ENCODE measurements at places on chromosomes 6 and 20.

DNA sequence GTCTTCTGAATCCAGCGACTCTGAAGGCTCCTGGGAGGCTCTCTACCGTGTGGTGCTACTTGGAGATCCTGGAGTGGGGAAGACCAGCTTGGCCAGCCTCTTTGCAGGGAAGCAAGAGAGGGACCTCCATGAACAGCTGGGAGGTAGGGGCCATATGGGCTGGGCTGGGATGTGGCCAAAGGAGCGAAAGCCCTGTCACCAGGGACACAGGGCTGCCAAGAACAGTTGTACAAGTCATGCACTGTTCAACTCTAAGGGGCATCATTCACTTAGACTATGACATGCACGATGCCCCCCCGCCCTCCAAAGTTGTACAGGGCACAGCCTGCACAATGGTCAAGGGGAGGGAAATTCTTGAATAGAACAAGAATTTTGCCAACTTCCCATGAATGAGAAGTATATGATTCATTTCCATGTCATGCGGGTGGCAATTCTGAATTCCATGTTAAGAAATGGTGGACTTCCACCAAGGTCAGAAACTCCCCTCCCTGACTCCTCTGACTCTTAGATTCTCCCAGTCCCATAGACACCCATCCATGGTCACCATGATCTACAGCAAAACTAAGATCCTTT lies 1.6 kb downstream of the REM1 start:
- DNase-seq: no peak

DNA sequence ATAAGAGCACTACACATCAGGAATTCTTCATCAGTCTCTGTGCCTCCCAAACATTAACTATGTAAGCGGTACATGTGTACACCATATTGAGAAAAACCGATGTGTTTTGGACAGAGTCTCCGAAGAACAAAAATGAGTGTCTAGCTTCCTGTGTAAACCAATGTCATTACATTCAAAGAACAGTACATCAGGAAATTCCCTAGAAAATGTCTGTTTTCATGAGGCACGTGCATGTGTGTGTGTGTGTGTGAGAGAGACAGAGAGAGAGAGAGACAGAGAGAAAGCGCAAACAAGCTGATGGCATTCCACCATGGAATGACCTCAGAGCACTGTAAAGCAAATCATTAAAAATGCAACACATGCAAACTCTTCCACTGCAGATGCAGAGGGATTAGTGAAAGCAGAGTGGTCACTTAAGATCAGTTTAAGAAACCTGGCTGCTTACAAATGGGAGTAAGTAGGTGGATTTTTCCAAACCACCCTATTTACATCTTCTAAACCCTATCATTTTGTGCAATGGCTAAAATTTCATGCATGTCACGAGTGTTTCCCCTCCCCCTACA lies 133.9 kb downstream of the HIVEP2 start:
- DNase-seq: no peak

- no peak for DNase-seq
Observed at GRCh38 chr20:52993076-52993475, 20.9 kb downstream of the TSHZ2 start.

DNA sequence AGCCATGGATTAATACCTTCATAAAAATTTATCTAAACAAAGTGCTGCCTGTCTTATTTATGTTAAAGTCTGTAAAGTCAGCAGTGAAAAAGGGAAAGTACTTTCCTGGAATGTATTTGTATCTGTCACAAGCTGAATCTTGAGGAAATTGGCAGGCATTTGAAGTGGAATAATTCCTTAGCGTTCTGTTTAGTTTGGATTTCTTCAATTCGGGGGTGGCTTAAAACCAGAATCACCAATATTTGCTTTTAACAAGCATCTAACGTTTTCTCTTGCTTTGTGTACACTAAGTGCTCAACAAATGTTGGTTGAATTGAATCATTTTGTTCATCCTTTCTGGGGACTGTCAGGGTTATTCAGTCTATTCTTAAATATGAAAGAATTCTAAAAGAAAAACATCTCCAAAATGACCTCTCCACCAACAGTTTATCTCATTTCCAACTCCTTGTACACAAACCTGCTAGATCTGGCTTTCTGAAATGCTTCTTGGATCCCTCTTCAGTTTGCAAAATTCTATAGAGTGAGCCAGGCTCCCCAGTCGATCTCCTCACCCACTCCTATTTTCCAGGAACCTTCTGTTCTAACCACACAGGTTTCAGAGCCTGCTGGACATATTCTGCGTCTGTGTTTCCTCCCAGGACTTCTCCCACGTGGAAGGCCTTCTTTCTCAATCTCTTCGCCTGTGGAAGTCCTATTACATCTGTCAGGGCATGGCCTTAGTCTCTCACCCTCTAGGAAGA lies 2.0 kb upstream of the NPEPL1 start:
- no peak for DNase-seq

GRCh38 chr6:41780551-41781365 lies at the start of gene PRICKLE4:
Gene PRICKLE4, plus strand, starts transcription at chr6:41780782. Its CDS starts 2,692 bp downstream, at chr6:41783474.
- DNase-seq: peak; percentile 41

- no peak for DNase-seq
Observed at GRCh38 chr6:132607544-132608233, 16.4 kb downstream of the TAAR2 start.

DNA sequence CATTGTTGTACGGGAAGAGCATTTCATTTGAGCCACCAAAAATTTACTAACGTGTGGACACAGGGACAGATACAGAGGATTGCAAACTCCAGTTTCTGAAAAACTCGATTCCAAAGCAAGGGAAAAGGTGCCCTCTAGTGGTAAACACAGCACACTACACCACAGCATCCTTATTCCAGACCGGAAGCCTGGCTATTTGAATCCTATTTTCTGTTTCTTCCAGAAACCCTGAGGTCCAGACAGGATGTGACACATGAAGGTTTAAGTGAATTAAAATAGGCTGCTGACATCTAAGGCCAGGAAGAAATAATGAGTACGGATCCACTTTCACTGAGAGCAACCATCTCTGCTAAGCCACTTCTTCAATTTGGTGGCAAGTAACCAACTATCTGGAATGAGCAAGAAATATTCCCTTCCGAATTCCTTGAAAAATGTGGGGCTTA lies 31.8 kb upstream of the GMPR start:
- DNase-seq: peak; percentile 61

DNA sequence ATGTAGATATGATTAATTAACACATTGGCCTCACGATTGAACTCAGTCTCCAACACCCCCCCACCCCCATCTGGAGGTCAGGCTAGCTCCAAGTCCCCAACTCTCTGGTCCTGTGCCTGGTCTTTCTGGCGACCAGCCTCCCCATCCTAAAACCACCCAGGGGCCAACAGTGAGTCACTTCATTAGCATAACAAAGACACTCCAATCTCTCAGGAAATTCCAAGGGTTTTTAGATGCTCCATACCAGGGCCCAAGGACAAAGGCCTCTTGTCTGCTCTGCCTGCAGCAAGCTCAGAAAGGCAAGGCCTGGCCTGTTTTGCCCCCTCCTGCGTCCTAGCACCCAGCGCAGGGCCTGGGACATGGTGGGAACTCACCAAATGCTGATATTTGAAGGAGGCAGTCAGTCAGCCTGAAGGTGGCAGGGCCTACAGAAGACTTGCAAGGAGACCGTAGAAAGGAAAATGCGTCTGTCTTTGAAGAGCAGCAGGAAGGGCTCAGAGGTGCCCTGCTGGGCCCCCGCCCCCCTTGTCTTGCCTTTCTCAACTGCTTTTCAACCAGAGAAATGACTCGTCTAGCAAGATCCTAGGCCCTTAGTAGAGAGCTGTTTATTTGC lies 184.7 kb downstream of the CDH4 start:
- DNase-seq: no peak

DNA sequence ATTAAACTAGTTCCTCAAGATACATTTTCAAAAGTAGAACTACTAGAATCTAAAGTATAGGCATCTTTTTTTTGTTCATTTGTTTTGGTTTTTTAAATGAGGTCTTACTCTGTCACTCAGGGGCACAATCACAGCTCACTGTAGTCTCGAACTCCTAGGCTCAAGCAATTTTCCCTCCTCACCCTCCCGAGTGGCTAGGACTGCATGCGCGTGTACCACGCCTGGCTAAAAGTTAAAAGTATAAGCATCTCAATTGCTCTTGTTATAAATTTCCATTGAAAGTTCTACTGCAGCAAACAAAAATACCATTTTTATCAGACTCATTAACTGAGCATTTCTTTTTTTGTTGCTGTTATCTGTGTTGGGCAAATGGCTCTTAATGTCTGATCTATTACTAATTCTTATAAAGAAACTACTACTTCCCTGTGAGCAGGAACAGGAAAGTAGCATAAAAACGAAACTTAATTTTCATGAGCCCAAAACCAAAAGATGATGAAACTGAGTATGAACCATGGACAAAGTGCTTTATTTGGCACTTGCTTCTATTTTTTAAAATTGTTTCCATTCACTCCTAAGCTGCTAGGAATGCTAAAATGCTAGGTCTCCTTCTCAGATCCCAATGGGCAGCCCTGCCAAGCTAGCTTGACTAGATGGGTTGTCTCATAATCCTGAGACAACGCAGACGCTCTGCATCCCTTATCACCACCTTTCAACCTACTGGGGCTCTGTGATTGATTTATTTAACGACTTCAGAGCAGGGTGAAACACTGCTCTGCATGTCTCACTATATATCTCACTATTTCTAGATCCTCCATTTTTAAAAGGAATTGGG lies 36.9 kb downstream of the TRPC4AP start:
- no peak for DNase-seq

- DNase-seq: no peak
Observed at GRCh38 chr6:27334141-27334540, 22.1 kb upstream of the POM121L2 start.

Measured in HuH-7.5 (cell line).